CD4-positive, alpha-beta T cell treated with Interleukin-21 for 1 hour (primary cell): ENCODE measurements at places on chromosomes 13 and 19.

DNA sequence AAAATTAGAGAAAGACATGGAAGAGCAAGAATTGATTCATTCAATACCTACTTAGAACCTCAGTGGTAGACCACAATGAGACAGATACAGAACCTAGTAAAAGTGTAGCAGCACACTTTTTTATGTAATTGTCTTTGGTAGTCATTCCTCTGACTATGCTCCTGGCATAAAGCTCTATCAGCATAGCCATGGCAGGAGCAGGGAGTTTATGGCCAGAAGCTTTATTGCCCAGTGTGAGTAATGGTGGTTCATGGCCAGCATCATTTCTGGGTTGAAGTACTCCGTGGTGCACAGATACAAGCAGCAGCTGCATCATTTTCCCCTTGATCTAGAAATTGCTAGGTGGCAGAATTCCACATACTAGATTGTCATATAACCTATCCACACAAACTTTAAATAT, 352.6 kb downstream of the TBC1D4 start:
- DNase-seq: no peak

DNA sequence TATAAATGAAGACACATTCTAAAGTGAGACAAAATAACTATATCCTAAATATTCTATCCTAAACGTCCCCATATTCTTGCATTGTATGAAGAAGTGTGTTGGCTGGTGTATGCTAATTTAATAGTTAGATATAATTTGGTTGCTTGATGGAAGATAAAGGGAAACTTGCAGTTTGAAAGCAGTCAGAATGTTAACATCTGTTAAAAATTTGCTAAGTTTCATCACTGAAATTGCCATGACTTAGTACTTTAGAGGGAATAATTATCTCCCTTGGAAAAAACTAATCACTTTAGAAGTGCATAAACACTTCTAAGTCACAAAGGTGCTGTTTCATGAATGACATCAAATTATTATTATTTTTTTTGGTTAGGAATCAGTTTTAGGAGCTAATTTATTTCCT, 61.6 kb downstream of the ITGBL1 start:
- DNase-seq: no peak

DNA sequence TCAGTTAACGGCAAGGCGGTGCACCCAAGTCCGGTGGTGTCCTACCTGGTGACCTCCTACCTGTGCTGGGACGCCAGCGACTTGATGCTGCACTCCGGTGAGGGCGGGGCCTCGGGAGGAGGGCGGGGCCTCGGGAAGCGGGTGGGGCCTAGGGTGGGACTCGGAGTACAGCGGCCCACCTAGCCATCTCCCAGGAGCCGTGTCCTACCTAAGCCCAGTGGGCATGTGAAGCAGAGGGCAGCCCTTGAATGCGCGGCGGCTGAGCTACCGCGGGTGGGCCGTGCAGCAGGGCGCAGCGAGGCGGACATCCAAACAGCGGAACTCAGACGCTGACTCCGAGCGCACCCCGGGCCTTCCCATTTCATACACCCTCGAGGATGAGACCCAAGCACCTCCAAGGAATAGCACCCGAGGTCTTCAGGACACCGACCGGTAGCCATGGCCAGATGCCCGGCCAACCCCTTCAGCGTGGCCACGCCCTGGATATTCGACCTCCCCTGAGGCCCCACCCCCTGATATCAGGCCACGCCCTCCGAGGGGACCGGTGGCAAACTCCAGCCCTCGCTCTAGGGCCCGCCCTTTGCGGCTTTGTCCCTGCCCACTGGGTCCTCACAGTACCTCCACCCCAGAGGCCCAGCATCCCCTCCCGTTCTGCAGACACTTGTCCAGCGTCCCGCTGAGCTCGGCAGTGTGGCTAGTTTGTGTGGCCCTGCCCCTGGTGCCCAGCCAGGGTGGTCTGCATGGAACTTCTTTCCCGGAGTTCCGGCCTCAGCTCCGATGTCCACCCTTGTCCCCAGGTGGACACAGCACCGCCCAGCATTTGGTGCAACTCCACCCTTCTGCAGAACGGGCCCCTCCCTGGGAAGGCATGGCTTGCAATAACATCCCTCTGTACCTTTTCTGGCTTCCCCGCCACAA, 5.4 kb downstream of the KLK1 start:
- peak; percentile 39 for DNase-seq

DNA sequence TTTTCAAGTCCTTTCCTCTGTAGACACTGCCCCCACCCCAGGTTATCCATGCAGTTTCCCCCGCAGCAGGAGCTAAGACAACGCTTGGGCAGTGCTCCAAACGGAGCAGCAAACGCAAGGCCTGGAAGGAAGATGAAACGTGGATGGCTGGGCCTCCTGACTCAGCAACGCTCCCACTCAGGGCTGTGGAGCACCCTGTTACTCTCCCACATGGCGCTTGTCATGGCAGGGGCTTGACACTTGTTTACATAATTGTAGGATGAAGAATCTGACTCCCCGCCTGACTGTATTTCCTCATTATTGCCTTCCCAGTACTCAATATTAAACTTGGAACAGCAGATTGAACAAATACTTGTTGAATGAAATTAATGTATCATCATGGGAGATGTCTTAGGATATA, 799 bp upstream of the C1QTNF9B start:
- no peak for DNase-seq

DNA sequence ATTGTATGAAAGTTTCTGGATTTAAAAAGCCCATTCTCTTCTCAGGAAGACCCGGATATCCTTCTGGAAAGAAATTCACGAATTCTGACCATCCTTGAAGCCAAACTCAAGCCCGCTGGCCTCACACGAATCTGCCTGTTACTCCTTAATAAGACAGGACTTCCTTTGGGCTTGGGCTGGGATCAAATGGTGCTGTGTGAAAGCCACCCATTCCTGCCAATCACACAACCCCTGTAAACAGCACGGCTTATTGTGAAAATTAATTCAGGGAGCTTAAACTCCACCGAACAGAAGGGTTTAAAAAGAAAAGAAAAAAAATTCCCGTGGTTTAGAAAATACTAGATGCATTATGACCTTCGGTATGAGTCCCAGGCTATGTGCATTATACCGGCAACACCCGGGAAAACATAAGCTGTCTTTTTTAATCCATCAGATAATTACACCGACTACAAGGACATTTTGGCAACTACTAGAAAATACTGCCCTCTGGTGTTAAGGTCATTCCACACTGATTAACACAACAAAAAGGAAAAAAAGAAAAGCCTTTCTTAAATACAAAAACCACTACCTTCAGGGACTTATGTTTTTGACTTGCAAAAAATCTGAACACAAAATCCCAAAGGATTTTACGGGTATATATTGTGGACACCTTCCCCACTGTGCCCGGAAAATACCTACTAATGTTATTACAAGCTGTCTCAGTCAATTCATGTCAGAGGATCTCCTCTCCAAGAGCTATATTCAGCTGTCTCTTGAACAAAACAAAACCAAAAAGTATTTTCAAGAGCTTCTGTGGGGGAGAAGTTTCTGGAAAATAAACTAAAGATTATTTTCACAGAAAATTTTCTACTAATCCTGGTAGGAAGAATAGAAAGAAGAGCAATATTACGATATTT, 76.0 kb upstream of the LSM14A start:
- DNase-seq: peak; percentile 46

GRCh38 chr19:49216071-49216470, 58.5 kb downstream of the TRPM4 start:
- DNase-seq: no peak

GRCh38 chr19:5907241-5907640, 2.6 kb downstream of the VMAC start:
- DNase-seq: no peak

- DNase-seq: no peak
Measured at GRCh38 chr19:7480222-7480969, 8.4 kb downstream of the PEX11G start.

DNA sequence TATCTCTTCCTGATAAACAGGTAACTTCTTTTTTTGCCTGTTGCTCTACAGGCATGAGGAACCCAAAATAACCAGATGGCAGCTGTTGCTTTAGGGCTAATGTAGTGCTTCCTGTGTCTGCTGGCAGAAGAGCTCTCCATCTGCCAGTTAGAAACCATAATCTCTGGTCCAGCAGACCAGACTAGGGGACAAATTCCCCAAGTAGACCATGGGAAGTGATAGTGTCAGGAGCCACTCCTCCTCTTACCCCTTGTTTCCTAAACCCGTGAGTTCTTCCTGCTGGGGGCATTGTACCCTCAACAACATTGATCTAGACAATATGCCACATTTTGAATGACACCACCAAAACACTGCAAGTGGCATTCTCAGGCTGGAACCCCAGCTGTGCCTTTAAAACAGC, 135.9 kb downstream of the DLEU7 start:
- DNase-seq: no peak
